ENCODE measurements at places on chromosomes 5 and 9. TPM values are rescaled to one million over a fixed set of nuclear protein-coding genes. Genes with fewer than 3 reads are reported as not detected.

DNA sequence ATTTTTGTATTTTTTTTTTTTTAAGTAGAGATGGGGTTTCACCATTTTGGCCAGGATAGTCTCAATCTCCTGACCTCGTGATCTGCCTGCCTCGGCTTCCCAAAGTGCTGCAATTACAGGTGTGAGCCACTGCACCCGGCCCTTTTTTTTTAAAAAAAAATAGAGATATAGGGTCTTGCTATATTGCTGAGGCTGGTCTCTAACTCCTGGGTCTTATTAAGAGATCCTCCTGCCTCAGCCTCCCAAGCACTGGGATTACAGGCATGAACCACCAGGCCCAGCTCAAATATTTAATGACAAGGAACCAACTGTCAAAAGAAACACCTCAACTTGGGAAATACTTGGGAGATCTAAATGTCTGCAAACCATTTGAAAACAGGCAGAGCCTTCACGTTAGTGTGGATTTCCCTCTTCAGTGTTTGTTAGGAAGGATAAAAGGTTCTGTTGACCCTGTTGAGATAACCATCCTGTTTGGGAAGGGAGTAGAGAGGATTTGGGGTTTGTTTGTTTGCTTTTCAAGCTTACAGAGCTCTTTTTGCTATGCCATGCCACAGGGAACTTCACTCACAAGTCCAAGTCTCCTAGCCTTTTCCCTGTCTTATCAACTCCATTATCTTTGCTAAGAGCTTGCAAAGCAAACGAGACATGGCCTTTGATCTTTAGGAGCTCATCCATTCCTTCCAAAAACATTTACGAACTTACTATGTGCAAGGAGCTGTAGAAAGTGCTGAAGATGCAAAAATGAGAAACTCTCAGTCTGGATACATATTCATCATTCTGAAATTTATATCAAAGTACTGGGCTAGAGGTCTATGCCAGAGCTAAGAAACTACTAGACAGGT, 7.5 kb downstream of the FAXDC2 start:
- no peak for DNase-seq

DNA sequence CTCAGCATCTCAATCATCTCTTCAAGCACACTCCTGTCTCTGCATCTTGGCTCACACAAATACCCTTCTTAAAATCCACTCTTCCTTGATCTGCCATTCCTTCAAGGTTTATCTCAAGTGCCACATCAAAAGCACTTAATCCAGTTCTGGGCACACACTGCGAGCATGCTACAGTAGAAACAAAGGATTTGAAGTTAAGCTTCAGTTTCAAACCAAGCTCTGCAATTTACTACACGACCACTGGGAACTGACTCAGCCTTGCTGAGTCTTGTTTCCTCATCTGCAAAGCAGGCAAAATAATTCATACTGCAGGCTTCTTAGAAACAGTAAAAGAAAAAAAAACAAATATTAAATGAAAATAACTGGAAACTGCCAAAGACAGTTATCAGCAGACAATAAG, 50.5 kb upstream of the CTNNAL1 start:
- DNase-seq = no peak

DNA sequence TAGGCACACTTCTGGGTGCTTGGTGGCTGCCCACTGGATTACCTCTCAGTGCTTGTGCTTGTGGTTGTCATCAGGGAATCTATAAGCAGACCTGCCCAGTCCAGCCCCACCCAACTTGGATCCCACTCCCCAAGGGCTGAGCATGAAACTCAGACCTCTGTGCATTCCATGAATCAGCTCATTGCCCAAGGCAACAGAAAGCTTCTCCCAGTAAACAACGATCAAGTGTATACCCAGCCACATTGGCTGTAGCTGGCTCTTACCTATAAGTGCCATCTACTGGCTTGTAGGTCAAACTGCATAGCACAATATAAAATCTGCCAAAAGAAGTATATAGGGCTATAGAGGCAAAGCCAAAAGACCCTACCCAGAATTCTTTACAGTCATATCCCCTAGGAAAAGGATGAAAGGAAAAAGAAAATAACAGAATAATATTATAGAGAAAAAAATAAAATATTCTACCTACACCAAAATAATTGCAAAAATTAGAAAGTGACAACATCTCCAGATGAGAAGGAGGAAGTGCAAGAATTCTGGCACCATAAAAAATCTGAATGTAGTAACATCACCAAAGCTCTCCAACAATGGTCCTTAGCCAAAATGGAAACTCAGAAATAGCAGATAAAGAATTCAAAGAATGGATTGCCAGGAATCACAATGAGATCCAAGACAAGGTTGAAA, 321.0 kb upstream of the TRPC7 start:
- DNase-seq = no peak

DNA sequence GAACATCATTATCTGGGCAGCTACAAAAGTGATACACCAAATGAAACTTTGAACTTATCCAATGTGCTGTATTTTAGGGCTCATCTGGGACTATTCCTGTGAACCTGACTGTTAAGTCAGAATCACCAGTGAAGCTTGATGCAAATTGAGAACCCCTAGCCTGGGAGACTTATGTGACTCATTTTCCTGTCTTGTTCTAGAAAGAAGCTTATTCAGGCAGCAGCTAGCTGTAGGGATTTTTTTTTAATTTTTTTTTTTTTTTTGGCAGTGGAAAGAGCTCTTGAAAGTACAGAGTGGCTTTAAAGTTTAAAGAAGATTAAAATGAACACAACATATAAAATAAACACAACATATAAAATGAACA, 81.1 kb upstream of the TNFAIP8 start:
- DNase-seq = peak; percentile 53

GRCh38 chr5:163565931-163566608, 60.7 kb downstream of the MAT2B start:
- peak; percentile 1 for DNase-seq

- DNase-seq = no peak
These were observed 861 bp downstream of the MTX3 start for GRCh38 chr5:79990205-79990597.

- DNase-seq = no peak
These were observed 41.3 kb downstream of the MACROH2A1 start for GRCh38 chr5:135357685-135358084.

DNA sequence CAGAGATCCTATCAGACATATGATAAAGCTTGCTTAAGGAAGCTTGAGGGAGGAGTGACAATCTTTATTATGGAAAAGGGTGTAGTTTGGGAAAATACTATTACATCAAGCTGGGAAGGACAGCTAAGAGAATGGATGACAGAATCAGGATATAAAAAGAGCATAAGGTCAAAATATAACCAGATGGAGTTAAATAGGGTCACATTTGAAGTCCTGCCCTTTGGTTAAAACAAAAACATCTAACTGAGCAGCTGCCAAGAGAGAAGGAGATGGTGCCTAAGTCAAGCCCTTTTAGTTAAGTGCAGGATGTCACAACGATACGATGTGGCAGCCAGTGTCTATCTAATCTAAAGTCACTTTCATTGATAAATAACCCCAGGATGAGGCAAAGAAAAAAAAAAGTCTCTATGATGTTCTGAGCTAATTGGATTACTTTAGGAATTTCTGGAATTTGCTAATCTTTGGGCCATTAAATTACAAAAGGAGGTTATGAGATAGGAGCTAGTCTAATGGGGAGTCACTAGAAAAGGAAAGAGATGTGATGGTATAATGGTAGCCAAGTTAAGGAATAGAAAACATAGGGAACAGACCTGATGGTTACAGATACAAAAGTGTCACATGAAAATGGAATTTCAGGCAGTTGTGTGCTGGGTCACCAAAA, 365.2 kb downstream of the PDE4D start:
- no peak for DNase-seq

DNA sequence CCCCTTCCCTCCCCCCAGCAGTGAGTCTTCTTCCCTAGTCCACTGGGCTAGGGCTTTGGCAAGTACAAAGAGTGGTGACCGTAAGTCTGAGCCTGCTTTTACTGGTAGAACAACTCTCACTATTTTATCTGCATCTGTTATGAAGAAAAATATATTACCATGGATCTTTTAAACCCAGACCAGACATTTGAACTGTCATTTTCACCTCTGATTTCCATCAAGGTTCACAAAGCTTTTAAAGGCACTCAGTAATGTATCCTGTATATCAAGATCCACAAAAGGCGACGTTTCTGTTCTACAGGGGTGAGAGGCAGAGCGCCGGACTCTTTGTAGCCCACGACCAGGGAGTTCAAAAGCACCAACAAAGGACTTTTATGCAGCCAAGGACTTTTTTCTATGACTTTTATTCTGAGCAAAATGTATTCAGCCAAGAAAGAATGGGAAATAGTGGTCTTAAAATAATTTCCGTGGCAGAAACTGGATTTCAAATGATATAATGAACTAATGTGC, 388.3 kb downstream of the ANXA1 start:
- no peak for DNase-seq

GRCh38 chr5:135740475-135740874, 94.0 kb upstream of the SLC25A48 start:
- no peak for DNase-seq

- no peak for DNase-seq
These were observed 182.0 kb downstream of the GRIA1 start for GRCh38 chr5:153672347-153673090.

- no peak for DNase-seq
These were observed 22.8 kb upstream of the ZBTB43 start for GRCh38 chr9:126782053-126782388.

GRCh38 chr5:125452991-125453390, 706.6 kb upstream of the ZNF608 start:
- DNase-seq = no peak

DNA sequence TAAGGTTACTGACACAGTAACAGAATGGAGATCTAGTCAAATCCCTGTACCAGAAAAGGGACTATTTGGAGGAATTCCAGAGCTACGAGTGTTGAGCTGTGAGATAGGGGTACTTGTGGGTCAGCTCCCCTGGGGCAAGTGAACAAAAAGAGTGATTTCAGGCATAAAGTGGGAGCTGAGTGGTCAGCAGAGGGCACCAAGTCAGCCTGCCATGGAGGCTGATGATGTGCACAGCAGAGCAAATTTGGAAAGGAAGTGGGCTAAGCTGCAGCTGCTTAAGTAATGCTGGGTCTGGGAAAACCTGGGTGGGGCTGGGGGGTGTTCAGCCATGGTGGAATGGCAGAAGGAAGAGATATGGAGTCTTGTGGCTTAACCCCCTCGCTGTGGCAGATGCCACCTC, 327.9 kb downstream of the NTRK2 start:
- no peak for DNase-seq

GRCh38 chr9:89278997-89279739, 31.8 kb upstream of the CKS2 start:
- peak; percentile 16 for DNase-seq

- no peak for DNase-seq
These were observed 183.2 kb upstream of the POU5F2 start for GRCh38 chr5:93924628-93925027.

DNA sequence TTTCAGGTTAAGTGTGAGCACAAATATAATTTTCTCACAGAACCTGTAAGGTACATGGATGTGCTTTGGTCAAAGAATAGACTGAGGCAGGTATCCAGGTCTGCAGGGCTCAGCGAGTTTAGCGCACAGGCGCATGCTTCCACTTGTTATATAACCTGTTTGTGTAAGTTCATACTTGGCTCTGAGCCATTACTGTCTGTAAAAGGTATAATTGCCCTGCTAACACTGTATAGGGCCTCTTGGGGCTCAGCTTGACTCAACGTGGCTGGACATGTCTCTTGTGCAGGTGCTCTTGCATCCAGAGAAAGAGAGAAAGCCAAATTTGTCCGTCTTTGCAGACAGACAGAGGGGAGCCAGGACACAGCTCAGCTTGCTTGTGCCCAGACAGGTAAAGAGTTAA, 759.6 kb downstream of the MTRR start:
- no peak for DNase-seq

GRCh38 chr5:169168280-169168679, 132.7 kb downstream of the SLIT3 start:
- DNase-seq = no peak

GRCh38 chr5:7902201-7902600, 33.3 kb downstream of the MTRR start:
- no peak for DNase-seq

FBXO4 gene
- 11.9 TPM for total RNA-seq

ADCY2 gene
- total RNA-seq = not detected

OTP gene
- not detected for total RNA-seq

PCSK5 gene
- 2.0 TPM for total RNA-seq

RAPGEF1 gene
- 159 TPM for total RNA-seq

CARD9 gene
- total RNA-seq = 0.35 TPM

PLAC8L1 gene
- total RNA-seq = 0.67 TPM
